ENCODE measurements at places on chromosomes 11 and 22.

DNA sequence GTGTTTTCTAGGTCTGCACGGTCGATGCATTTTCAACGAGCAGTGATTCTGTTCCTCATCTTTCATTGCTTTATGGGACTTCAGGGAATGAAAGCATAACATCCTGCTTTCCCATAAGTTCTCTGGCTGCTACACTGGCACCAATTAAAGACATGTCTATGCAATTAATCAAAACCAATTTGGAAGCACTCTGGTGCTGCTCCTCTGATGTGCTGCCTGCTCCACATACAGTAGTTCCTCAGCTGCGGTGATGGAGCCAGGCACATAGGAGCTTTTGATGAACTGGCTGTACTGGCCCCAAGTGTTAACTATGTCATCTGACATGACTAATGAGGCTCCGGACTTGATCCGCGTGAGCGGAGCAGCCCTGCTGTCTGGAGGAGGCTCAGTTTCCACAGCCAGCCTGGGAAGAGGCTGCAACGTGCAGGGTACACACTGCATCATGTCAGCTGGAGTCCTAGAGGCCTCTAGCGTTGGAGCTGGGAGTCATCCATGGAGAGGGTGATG lies 29.8 kb downstream of the GVQW3 start:
- DNase-seq = no peak

- no peak for DNase-seq
Observed at GRCh38 chr11:108616549-108616948, 23.0 kb upstream of the EXPH5 start.

GRCh38 chr22:48820481-48821345 lies 1007.0 kb downstream of the BRD1 start:
- no peak for DNase-seq

DNA sequence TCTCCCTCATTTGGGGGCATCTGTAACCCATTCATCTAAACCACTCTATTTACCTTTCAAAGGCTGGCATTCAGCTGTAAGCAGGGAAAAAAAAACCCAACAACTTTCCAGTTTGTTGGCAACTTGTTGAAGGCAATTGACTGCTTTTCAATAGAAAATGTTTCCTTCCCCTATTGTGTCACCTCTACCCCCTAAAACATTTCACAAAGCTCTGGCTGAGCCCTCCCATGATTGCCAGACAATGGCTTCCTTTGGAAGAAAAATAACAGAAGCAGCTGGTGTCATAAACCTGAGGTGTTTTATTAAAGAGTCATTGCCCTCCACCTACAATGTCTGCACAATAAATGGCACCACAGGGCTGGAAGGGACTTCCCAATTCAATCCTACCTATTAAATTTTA lies 22.1 kb upstream of the PSMA1 start:
- no peak for DNase-seq

GRCh38 chr11:102469196-102469821 lies 16.7 kb upstream of the TMEM123 start:
- no peak for DNase-seq

DNA sequence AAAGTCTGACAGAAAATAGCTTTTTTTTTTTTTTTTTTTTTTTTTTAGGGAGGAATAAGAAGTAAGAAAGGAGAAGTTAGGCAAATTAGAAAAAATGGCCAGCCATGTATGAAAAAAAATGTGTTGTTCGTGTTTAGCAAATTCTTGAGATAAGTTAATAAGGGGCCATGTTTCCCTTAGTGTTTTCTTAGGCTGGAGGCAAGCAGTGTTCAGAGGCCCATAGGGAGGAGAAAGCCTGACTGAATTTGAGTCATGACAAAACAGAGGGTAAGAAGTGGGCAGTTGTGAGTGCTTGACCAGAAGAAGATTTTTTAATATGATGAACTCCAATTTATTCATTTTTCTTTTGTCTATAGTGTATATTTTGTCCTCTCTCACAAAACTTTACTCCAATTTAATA lies 766.4 kb downstream of the FAM181B start:
- DNase-seq = no peak

GRCh38 chr11:125892071-125892470 lies 4.6 kb downstream of the HYLS1 start:
- no peak for DNase-seq

GRCh38 chr11:20154381-20154780 lies 5.9 kb downstream of the DBX1 start:
- no peak for DNase-seq

DNA sequence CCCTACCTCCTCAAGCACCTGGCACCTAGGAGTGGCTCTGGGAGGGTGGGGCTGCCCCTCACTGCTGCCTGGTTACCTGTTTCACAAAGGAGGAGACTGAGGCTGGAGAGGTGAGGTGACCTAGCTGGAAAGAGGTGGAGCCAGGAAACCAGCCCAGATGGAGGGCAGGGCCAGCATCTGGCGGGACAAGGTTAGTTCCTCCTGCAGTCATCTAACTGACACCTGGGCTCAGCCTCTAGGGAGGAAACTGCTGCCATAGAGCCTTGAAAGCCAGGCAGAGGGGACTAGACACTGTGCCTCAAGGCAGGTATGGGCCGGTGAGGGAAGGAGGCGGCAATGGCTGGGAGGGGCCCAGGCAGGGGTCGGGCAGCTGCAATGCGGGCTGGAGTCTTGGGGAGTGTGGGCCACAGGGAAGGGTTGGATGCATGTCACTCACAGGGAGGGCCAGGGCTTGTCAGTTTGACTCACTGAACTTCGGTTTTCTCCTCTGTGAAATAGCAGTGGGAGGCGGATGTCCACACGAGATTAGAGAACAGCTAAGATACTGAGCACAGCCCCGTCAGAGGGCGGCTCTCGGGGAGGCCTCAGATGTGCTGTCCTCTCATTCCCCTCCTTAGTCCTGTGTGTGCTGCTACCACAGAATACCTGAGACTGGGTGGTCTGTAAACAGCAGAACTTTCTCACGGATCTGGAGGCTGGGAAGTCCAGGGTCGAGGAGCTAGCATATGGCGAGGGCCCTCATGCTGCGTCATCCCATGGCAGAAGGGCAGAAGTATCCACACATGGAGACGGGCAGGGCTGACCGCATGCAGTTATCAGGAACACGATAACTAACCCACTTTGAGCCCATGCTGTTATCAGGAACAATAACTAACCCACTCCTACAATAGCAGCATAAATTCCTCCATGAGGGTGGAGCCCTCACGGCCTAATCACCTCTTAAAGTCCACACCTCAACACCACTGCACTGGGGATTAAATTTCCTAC lies 16.1 kb downstream of the MGAT3 start:
- DNase-seq = no peak

GRCh38 chr11:75263944-75264349 lies 23.4 kb downstream of the TPBGL start:
- no peak for DNase-seq

GRCh38 chr11:37748641-37749040 lies 1150.6 kb upstream of the RAG2 start:
- DNase-seq = no peak

GRCh38 chr22:44710474-44711240 lies 8.7 kb downstream of the PRR5 start:
- no peak for DNase-seq

DNA sequence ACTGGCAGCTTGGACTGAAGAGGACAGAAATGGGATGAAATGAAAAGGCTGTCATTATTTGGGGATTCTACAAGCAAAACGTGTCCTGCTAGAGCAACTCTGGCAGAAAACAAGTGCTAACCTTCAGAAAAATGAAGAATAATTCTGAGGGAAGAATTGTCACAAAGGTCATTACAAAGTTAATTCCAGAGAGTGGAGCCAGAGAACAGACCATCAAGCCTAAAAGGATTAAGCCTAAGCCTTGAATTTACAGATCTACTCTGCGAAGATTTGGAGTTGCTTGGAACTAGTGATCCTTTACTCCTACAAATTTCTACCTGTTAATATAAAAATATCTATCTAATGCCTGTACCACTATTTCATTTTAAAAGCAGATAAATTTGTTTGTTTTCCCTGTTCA lies 1077.3 kb upstream of the CNTN5 start:
- no peak for DNase-seq

DNA sequence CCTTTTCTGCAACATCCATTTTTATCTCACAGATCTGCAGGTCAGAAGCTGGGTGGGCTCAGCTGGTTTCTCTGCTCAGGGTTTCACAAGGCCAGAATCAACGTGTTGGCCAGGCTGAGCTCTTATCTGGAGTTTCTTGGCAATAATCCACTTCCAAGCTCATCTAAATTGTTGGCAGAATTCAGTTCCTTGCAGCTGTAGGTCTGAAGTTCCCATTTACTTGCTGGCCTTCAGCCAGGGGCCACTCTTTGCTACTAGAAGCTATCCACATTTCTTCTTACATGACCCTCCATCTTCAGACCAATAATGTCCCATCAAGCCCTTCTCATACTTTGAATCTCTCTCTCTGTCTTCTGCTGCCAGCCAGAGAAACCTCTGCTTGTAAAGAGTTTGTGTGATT lies 103.5 kb downstream of the WNT11 start:
- DNase-seq = peak; percentile 12

GRCh38 chr22:35231585-35232084 lies 25.7 kb upstream of the HMGXB4 start:
- peak; percentile 34 for DNase-seq

DNA sequence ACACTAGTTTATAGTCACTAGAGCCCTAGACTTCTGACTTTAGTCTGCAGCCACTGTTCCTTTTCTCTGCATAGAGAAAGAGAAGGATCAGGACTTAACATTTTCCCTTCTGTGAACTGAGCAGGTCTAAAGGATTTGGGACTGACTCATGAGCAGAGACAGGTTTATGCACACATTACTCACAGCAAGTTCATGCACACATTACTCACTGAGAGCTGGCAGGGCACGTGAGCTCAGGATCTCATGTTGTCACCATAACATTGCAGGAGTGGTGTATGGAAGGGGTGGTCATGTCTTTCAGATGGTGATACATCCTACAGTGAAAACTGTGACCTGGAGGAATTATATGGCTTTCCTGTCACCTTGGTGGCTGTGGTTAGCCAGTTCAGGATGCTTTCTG lies 56.4 kb downstream of the CEP164 start:
- no peak for DNase-seq

GRCh38 chr11:57735619-57736298 lies 5.5 kb upstream of the SELENOH start:
- DNase-seq = no peak

DNA sequence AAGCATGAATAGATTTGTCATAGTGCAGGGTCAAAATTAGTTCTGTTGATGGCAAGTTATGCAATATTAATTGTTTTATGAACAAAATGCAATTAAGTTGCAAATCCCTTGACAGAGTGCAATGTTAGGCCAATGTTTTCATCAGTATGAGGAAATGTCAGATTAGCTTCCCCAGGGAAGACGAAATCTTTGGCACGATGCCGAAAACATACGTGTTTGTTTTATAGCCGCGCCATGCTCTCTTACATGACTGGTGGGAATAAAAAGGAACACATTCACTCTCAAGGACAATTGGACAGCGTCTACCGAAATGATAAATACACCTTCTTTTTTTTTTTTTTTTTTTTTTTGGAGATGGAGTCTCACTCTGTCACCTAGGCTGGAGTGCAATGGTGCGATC lies 27.0 kb downstream of the MFNG start:
- DNase-seq = no peak

GRCh38 chr11:70307176-70307575 lies 36.7 kb downstream of the PPFIA1 start:
- DNase-seq = no peak

DNA sequence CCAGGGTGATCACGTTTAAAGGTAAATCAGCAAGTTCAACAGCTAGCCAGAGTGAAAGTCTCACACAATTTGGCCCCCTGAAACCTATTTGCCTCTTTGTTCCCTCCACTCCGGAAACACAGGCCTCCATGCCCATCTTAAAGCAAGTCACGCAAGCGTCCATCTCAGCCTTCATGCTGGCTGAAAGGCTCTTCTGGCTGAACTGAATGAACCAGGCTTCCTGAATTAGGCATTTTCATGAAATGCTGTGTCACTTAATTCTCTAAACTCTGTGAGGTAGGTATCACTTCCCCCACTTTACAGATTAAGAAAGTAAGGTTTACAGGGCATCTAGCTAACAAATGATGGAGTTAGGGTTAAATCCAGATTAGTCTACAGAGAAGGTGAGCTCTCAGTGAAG lies 1.4 kb downstream of the SLC25A17 start:
- no peak for DNase-seq

GRCh38 chr22:22702237-22703202 lies 58.1 kb downstream of the GGTLC2 start:
- no peak for DNase-seq

GRCh38 chr22:35886309-35886708 lies 142.3 kb downstream of the RBFOX2 start:
- DNase-seq = no peak

- DNase-seq = peak; percentile 49
Observed at GRCh38 chr11:61834278-61835048, 6.4 kb downstream of the FADS2 start.

DNA sequence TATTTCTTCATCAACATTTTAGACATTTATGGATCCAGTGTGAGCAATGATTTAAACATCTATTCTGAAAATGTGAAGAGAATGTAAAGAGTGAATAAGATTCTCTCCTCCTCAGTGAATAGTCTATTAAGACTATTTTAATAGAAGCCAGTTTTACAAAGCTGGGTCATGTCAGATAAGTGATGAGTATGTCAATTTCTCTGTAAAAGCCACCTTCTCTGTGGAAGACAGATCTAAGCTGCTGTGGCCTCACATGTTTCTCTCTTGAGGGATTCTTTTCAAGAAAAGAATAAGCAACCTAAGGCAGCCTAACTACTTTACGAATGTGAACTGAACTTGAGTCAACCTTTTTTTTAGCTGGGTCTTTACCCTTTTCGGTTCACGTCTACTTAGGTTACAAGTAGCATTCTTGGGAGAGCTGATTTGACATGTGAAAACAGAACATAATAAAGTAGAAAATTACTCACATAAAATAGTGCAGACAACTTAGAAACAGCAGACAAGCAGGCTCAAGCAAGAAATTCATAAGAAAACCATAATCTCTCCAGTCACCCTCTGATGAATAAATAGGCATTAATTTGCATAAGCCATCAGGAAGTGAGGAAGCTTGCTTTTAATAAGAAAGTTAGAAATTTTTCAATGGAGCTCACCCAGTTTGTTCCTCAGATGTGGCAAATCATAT lies 9.9 kb downstream of the CTSC start:
- DNase-seq = no peak

DNA sequence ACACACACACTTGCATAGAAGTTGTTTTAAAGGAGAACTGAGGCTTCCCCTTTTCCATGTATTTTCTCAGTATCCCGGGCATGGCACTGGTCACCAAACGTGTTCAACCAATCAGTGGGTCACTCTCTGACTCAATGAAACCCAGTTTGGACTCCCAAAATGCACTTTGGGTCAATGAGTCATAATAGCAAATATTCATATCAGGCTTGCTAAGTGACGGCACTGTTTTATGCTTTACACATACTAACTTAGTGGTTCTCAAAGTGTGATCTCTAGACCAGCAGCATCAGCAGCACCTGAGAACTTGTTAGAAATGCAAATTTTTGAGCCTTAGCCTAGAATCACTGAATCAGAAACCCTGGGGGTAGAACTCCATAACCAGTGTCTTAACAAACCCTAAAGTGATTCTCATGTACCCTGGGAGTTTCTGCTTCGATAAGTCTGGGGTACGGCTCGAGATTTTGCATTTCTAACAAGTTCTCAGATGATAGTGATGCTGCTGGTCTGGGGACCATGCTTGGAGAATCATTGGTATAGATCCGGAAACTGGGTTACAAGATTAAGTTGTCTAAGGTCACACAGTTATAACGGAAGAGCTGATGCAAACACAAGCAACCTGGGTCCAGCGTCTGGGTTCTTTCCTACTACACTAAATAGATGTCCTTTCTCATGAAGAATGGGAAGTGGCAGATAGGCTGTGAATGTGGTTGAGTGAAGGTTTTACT lies 35.6 kb downstream of the ETS1 start:
- DNase-seq = no peak
